AG10803 (cell line): ENCODE measurements at places on chromosomes 1 and 21.

- no peak for DNase-seq
Measured at GRCh38 chr1:60510162-60510561, 436.6 kb upstream of the C1orf87 start.

DNA sequence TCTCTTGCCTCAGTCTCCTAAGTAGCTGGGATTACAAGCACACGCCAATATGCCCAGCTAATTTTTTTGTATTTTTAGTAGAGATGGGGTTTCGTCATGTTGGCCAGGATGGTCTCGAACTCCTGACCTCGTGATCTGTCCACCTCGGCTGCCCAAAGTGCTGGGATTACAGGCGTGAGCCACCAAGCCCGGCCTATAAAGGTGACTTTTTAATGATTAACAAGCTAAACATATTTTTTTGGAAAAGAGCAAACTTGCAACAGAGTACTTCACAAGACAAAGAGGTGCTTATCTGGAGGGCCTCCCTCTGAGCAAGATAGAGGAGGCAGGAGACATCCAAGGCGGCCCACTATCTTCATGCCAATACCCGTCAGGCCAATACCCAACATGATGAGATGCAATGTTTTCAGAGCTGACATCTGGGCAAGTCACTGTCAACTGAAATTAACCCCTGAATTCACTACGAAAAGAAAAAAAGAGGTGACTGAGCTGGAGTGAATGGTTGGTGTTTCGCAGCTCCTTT lies 10.5 kb downstream of the BCAR3 start:
- DNase-seq = no peak

DNA sequence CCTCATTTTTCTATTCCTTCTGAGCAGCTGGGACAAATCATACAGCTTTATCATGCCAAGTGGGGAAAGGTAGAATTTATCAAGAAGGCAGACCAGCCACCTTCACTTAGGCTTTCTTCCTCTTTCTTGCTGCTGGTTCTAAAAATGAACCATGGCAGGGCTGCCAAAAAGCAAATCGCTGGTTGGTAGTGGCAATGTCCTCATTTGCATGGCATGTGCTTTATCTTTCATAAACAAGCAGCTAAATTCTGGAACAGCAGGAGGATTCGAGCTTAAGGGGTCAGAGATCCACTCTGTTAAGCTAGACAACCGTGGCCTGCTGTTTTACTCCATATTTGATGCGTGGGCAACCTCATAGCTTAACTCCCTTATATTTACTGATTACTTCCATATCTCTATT lies 91.3 kb downstream of the RPE65 start:
- no peak for DNase-seq

GRCh38 chr1:115240297-115240696 lies 97.8 kb downstream of the NGF start:
- DNase-seq = no peak

- no peak for DNase-seq
Measured at GRCh38 chr1:47999097-47999496, 1.9 kb upstream of the TRABD2B start.
